OCI-LY7 (cell line): ENCODE measurements at places on chromosomes 11 and 22. TPM values are rescaled to one million over a fixed set of nuclear protein-coding genes. Genes with fewer than 3 reads are reported as not detected.

Gene RAG2
- total RNA-seq, result not detected in 2 replicates

Gene GPR83
- total RNA-seq, result 0.10 TPM in 1 of 2 replicates, not detected in the other

Gene DEUP1
- total RNA-seq, result not detected in 2 replicates

Gene ARSA
- 34.4 and 34.8 TPM in 2 replicates for total RNA-seq

Gene MMP7
- not detected in 2 replicates for total RNA-seq

Gene MFRP
- total RNA-seq, result not detected in 2 replicates

Gene F2
- 0.48 TPM in 1 of 2 replicates, not detected in the other for total RNA-seq

GRCh38 chr11:19546325-19546724 is 166.3 kb upstream of the NAV2 start:
- DNase-seq, result no peak

DNA sequence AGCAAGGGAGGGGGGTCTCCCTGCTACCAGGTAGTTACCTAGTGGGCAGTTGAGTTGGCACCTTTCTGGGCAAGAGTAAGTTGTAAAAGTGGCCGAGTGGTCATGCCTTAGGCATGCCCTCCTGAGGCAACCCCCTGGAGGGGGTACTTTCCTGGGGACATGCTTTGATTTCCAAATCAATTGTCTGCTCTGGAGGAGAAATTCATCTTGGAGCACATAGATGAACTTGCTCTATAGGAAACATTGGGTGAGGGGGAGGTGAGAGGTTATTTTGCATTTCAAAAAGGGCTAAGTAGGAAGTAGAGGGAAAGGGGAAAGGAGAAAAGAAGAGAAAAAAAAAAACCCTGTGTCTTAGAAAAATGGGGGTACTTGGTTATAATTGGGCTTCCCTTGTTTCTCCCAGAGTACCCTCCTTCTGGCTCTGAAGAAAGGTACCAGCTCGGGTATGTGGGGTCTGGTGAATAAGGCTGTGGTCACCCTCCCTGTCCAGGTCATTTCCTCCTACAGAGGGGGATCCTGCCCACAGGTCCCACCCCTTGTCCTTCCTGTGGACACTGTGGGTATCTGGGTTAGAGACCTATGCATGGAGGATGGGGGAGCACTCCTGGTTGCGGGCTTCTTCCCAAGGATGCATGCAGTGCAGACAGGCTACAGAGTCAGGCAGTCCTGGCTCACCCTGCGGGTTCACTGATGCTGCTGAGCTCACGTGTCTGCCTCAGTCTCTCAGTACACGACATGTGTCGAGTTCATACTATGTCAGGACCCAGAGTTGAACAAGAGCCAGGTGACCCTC is 193.5 kb downstream of the MYO18B start:
- DNase-seq, result no peak
